Kidney (tissue), 22 donors: ENCODE measurements at places on chromosomes 1 and 21. TPM values are rescaled to one million over a fixed set of nuclear protein-coding genes. Genes with fewer than 3 reads are reported as not detected.

RAB7B gene
- total RNA-seq = 2.0 TPM

ICOSLG gene
- 10.2 TPM for total RNA-seq

HCN3 gene
- 3.3 TPM for total RNA-seq

UBL4B gene
- total RNA-seq = not detected

IQCC gene
- total RNA-seq = 3.5 TPM

RAB42 gene
- 3.3 TPM for total RNA-seq

FMO1 gene
- total RNA-seq = 16.5 TPM

DNAJC28 gene
- 2.2 TPM for total RNA-seq
